ENCODE measurements at places on chromosomes 2 and 18.

- DNase-seq = no peak
These were observed 112.0 kb downstream of the ZBTB7C start for GRCh38 chr18:48297139-48297538.

DNA sequence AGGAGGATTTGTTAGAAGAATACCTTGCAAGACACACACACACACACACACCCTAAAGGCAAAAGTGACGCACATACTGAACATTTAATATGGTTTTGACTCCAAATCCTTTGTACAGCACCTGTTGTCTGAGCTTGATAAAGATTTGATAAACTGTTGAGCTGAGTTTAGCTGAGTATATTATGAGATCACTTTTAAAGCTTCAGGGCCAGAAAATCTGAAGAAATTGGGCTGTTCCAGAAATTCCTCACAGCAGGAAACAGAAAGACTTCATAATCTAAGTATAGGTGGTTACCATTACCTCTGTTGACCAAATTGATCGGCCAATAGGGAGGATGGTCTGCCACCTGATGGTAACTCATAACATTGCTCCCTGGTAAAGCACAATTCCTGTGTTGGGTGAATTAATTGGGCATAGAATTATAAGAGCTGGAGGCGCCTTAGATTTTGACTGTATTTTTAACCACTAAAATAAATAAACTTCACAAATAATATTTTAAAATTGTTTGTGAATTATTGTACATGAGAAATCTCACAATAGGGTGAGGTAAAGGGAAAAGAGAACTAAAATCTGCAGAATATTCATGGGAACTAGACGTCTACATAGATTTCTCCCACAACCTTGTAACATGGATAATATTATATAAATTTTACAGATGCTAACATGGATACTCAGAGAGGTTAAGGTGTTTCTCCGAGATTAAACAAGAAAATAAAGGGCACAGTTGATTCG is 21.8 kb upstream of the RPIA start:
- no peak for DNase-seq

- no peak for DNase-seq
These were observed 150.4 kb downstream of the NR4A2 start for GRCh38 chr2:156182132-156182531.

DNA sequence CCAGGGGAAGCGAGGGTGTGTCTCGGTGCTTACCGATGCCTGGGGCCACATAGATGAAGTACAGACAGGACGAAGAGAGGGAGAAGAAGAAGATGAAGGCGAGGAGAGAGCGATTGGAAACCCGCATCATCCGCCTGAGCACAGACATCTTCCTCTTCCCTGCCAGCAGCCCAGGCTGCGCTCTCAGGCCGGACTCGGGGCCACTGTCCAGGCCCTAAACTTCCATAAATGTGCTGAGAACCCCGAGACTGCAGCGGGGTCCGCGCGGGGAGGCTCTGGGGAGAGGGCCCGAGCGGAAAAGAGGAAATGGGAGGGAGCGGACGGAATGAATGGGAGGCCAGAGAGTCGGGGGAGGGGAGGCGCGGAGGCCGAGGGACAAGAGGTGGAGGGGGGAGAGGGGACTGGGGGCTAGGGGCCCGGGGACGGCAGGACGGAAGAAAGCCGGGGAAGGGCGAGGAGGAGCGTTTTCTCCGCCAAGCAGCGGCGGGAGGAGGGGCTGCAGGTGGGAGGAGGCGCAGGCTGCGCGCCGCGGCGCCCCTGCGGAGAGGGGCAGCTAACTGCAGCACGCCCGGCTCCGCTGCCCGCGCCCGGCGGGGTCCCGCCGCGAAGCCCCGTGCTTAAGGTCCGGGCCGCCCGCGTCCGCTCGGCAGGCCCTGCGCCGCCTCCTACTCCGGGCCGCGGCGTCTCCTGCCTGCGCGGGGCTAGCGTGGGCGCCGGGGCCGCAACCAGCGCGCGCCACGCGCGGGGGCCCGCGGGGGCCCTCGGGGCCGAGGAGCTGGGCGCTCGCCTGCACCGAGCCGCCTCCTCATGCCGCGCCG is at the start of gene B4GALT6:
B4GALT6 (minus strand) TSS at position 303 of the 818 bp plus-strand sequence; CDS start at position 148, 155 bp downstream.
- no peak for DNase-seq

GRCh38 chr2:191557841-191558240 is 120.1 kb upstream of the NABP1 start:
- DNase-seq = no peak

- no peak for DNase-seq
These were observed 141.0 kb downstream of the INHBB start for GRCh38 chr2:120486946-120487345.

Measured in NCI-H1436 treated with DMSO at 0.1 percent for 48 hours (cell line).